ENCODE measurements at places on chromosomes 6 and 20.
A peak's percentile ranks its signal among the peaks of the same experiment; 100 is the strongest.

- no peak for DNase-seq
Measured at GRCh38 chr6:87756858-87757257, 54.8 kb upstream of the AKIRIN2 start.

DNA sequence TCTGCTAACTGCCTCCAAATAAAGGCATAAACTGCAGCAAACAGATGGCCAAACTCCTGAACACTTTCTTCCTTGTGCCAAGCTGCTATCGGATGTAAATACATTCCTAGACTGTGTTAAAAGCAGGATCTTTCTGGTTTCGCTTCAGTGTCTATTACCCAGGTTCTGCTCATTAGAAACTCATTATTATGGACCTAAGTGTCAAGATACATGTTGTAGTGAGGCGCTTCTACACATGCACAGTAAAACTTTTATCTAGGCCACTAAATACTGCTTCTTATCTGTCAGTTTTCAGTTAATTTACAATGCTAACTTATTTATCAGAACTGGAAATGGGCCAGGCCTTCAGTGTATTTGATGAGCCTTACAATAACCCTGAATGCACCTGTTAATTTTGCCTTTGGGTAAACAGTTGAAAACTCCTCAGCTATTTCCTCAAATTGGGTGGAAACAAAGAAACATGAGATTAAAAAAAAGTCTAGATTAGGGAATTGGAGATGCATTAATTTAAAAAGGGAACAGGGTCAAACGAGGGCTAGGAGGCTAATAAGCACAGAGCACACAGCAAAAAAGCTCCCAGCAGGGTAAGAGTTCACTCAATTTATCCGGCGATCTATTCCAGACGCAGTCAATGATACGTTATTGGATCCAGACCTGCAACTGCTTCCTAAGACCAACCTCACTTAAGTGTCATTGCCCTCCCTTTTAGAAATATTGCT lies 240.6 kb downstream of the FOXC1 start:
- DNase-seq = no peak

DNA sequence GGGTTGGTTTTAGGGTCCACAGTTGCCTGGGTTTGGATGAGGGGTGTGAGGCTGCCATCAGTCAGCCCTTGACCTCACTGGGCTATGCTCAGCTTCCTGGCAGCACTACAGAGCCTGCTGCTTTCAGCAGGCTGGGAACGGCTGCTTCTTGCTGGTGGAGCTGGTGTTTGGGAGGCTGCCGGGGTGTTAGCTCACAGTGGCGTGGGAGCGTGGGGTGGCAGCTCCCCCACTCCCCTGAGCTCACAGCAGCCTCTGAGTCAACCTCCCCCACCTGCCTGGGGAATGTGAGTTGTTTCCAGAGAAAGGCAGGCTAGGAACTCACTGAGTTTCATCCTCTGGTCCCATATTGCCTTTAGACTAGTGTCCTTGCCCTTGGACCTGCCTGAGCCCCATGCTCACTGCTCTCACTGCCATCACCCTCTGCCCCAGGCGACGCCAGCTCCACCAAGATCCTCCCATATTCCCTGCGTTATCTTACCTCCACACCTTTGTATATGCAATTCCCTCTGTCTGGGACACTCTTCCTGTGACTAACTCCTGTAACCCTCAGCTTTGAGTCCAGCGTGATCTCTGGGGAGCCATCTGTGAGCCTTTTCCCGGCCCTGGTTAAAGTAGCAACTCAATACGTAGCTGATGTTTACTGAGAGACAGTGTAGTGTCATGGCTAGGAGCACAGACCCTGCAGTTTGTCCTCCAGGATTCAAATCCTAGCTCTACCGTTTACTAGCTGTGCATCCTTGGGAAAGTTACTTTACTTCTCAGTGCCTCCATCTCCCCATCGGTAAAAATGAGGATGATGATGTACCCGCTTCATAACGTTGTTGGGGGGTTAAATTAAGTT lies 34.8 kb downstream of the PPP1R16B start:
- no peak for DNase-seq

DNA sequence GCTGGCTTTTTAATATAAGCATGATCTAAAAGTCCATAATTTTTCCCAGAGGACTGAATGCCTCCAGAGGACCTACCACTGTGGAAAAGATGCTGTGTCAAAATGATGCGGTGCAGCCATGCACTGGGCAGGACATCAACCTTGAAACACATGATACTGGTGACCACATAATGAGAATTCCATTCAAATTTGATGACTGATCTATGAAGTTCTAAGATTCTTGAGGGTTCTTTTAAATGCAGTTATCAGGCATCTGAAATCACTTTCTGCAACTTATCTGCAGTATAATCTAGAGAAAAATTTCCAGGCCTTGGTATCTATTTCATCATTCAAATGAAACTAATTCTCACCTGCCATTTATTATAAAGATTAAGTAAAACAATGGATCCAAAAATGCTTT lies 15.0 kb upstream of the MARCKS start:
- DNase-seq = no peak

DNA sequence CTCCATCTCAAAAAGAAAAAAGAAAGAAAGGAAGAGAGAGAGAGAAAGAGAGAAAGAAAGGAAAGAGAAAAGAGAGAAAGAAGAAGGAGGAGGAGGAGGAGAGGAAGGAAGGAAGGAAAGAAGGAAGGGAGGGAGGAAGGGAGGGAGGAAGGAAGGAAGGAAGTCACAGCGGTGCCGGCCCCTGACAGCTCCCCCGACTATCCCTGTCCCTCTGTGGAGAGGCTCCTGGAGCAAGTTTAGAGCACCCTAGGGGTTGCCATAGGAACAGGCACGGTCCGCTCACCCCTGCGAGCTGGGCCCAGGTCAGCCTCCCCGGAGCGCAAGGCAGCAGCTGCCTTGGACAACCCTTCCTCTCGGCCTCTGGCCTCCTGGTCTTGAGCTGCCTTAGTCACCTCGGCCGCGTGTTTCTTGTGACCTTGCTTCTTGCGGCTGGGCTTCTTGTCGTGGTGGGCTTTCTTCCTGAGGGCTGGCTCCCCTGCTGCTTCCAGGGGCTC lies 6.8 kb downstream of the BNIP5 start:
- DNase-seq = no peak

- no peak for DNase-seq
Measured at GRCh38 chr20:1232286-1233111, 6.7 kb downstream of the RAD21L1 start.

DNA sequence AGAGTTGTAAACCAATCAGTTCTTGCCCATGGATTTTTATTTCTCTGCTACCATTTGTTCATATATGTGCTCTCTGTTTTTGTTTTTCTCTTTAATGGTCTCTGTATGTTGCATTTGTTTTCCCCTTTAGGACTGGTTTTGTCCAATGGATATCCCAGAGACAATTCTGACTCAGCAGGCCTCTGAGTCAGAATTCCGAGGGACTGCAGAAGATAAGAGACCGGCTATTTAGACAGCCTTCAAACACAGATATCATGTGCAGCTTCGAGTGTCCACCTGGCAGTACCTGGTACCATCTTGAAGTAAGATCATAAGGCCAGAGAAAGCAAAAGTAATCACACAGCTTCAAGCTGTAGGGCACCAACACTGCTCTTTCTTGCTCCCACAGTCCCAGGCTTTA lies 125.5 kb downstream of the ELOVL4 start:
- no peak for DNase-seq

DNA sequence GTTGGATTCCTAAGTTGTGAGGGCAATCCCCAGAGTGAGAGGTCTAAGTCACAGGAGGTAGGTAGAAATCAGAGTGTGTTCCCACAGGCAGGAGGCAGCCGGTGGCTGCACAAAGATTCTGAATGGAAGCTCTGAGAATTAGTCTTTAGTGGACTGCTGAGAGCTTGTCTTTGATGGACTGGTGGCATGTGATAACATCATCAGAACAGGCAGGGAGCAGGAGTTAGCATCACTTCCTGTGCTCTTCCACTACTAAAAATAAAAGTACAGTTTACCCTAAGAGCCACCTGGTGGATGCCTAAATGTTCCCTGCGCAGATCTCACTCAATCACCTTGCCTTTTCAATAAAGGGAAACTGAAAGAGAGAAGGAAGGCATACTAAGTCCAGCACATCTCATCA lies 294.6 kb upstream of the POU3F2 start:
- DNase-seq = no peak

DNA sequence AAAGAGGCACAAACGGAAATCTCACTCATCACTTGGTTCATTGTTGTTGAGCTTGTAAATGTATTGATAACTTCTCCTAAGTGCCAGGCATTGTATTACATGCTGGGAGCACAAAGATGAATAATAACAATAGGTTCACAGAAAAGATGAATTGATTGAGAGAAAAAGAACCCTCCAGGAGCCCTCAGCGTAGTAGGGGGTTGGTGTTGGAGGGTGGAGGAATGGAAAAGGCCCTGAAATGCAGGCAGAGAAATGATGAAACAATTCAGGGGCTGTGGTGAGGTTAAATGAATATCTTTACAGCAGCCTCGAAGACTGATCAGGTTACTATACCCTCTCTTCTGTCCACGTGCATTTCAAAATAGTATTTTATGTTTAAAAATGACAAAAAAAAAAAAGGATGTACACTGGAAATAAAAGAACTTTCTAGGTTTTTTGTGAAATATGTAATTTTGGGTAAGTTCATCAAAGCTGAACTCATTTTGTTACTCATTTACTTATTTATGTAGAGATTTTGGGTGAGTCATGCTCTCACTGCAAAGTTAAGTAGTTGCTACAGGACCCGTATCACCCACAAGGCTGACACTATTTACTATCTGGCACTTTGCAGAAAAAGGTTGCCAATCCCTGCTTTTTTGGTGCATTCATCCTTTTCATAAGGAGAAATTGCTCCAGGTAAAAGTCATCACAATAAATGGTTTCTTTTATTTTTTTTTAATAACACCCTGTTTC lies 277.3 kb downstream of the ZNF217 start:
- no peak for DNase-seq

- DNase-seq = no peak
Measured at GRCh38 chr6:2129182-2129621, 116.2 kb downstream of the GMDS start.

DNA sequence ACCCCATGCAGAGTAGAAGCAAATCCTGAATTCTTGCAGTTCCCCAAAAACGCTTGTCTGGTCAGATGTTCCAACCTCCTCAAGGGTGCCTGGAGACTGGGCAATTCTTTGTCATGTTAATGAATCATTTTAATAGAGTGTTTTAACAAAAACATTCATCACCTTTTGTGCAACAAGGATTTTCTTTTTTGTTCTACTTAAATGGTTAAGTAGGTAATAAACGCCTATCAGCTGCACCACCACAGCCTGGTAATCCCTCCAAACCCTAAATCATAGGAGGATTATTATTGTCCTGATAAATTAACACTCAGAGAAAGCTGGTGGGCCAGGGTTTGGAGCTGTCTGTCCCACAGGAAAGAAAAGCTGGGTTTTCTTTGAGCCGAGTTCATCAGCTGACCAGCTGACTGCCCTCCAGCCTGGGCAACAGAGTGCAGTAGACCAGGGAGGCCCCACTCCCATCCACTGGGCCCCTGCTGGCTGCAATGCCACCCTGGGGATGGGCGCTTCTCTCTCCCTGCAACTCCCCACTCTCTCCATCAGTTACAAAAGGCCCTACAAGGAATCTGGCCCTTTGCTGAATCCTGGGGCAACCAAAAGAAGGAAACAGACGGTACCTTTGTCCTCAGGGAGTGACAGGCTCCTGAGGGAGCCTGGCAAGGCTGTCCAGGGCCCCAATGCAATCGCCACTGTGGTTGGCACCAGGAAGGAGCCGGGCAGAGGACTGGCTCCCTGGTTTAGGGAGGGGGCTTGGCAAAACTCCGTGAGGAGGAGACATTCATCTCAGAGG lies 23.1 kb upstream of the BMP7 start:
- DNase-seq = no peak

GRCh38 chr6:142819603-142820337 lies 125.2 kb downstream of the HIVEP2 start:
- DNase-seq = no peak

DNA sequence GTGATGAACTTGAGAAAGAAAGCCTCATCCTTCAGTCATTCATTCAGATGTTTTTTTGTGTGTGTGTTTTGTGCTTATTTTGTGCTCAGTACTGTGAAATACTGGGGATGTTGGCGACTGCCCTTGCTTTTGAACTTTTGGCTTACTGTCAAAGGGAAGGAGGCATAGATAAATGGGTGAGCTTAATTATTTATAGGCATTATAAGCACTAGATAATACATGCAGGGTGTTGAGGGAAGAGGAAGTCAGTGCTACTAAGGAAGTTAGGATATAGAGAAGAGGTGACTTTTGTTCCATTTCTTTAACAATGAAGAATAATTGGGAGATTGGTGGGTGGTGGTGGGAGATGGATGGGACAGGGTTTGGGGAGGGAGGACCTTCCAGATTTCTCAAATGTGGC lies 23.6 kb downstream of the XRN2 start:
- no peak for DNase-seq

DNA sequence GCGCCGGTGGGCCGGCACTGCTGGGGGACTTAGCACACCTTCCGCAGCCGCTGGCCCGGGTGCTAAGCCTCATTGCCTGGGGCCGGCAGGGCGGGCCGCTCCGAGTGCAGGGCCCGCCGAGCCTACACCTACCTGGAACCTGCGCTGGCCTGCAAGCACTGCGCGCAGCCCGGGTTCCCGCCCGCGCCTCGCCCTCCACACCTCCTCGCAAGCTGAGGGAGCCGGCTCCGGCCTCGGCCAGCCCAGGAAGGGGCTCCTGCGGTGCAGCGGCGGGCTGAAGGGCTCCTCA lies 10.7 kb upstream of the MPC1 start:
- DNase-seq = no peak

GRCh38 chr6:50143011-50143719 lies 93.4 kb upstream of the DEFB112 start:
- DNase-seq = peak; percentile 11

- DNase-seq = no peak
Measured at GRCh38 chr6:107644513-107644912, 154.6 kb downstream of the SOBP start.

GRCh38 chr6:15299430-15300131 lies 53.7 kb downstream of the JARID2 start:
- peak; percentile 54 for DNase-seq

DNA sequence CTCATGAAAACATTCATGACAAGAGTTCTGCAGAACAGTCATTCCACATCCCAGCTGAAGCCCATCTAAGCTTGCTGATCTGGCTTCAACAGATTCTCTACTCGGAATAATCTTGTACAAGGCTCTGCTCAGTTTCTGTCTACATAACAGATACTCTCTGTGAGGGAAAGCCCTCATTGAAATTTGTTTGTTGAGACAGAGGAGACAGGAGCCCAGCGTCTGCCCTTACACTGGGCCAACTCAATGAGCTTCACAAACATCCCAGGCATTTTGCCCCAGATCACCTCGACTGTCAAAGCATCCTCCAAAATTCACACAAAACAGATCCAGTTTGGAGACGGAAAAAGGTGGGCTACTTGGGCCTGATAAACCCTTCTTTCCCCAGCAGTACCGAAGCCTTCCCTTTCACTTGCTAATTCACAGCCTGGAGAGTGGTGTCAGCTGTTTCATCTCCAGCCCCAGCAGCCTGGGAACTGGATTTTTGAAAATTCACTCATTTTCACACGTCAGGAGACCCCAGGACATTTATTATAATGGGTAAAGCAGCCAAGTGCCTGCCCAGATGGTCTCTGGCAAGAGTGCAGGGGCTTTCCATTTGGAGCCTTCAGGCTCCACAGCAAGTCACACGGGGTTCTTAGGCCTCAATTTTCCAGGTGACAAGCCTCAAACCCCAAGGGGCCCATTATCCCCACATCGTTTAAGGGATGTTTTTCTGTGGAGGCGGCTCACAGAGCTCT lies 7.3 kb downstream of the CCDC167 start:
- DNase-seq = no peak

Measured in HTR-8/SVneo (cell line).